ENCODE measurements at places on chromosomes 2 and 18.
A peak's percentile ranks its signal among the peaks of the same experiment; 100 is the strongest.

GRCh38 chr2:155363349-155363888 lies 664.9 kb downstream of the KCNJ3 start:
- DNase-seq: no peak

GRCh38 chr2:227942021-227942420 lies 70.6 kb downstream of the DAW1 start:
- no peak for DNase-seq

DNA sequence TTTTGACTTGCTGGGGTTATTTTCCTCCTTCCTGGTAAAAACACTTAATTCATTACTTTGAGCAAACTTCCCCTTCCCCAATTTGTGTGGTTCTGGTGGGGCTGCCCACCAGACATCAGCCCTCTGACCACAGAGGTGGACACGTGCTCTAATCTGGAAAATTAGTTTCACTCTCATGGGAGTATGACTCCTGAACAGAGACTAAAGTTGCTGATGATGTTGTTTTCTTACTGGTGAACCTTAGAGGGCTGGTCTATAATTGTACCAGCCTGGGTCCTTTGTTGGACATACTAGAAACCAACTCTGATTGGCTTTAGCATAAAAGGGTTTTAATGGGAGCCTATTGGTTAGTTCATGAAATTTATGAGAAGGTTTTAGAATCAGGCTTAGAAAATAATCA lies 54.1 kb upstream of the ACYP2 start:
- DNase-seq: no peak

GRCh38 chr2:187429989-187430388 lies 18.1 kb downstream of the CALCRL start:
- DNase-seq: no peak

- no peak for DNase-seq
Observed at GRCh38 chr18:44341759-44342158, 338.9 kb upstream of the SETBP1 start.

DNA sequence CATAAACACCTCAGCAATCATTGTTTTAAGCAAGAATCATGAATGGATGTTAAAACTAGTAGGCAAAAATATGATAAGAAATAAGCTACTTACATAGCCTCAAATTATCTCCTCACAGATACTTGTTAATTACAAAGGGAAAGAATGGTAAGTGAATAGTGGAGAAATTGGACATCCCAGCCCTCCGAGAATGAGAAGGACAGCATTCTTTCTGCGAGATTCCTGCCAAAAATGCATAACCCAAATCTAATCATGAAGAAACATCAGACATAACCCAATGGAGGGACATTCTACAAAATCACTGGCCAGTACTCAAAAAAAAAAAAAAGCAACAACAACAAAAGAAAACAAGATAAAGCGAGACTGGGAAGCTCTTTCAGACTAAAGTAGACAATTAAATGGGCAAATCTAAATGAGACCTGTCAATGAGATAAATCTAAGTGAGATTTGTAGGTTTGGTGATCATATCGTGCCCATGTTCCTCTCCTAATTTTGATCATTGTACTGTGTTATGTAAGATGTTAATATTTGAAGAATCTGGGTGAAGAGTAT lies 57.9 kb upstream of the GLI2 start:
- no peak for DNase-seq

GRCh38 chr2:30730736-30731647 lies 76.3 kb downstream of the CAPN13 start:
- DNase-seq: no peak

GRCh38 chr2:216071111-216071851 lies 10.3 kb downstream of the PECR start:
- DNase-seq: no peak

- DNase-seq: no peak
Observed at GRCh38 chr2:46299365-46300263, 2.4 kb downstream of the EPAS1 start.

DNA sequence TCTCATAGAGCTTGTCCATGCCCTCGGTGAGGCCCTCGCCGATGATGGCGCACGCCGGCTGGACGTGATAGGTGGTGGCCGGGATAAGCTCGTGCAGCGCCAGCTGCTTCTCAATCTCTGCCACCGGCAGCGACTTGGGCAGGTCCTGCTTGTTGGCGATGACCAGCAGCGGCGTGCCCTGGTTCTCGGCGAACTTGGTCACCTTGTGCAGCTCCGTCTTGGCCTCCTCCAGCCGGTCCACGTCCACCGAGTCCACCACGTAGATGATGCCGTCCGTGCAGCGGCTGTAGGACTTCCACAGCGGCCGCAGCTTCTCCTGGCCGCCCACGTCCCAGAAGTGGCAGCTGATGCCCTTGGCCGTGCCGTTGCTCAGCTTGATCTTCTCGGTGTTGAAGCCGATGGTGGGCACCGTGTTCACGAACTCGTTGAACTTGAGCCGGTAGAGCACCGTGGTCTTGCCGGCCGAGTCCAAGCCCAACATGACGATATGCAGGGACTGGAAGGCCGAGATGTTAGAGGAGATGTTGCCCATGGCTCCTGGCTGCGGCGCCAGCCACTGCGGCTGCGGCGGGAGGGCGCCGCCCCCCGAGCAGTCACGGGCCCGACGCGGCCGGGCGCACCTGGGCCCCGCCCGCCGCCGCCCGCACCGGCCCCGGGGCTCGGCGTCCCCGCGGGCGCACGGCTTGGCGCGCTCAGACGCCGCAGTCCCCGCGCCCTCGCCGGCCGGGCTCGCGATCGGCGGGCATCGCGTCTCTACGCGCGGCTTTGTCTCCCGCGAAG lies 636 bp downstream of the ARL4C start:
- peak; percentile 60 for DNase-seq

DNA sequence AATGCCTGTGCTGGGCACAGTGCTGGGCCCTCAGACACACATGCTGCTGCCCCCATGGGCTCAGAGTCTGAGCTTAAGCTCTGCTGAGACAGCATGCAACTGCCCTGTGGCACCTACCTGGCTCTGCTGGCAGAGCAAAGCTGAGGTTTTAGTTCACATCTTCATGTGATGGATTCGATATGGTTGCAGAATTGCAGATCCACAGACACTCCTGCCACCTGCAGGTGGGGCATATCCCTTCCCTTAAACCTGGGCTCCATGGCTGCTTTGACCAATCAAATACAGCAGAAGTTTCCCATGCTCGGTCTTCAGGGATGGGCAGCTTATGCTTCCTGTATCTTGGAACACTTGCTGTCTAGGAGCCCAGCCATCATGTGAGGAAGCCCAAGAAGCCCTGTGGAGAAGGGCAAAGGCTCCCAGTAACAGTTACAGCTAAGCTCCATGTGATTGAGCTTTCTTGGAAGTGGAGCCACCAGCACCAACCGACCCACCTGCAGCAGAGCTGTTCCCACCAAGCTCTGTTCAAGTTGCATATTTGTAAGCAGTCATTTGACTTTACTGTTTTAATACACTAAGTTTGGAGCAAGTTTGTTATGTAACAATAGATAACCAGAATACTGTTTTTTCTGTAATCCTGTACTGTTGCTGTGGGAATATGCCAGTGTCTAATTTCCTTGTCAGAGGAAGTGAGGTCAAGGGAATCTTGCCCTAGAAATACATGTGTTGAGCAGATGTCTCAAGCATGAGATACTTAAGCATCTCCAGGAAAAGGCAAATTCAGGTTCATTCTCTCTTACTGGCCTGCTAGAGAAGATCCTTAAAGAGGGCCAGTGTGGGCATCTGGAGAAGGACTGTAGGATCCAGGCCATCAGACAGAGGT lies 79.3 kb downstream of the SH3RF3 start:
- DNase-seq: no peak

- DNase-seq: no peak
Observed at GRCh38 chr2:29225814-29226213, 110.6 kb downstream of the CLIP4 start.

DNA sequence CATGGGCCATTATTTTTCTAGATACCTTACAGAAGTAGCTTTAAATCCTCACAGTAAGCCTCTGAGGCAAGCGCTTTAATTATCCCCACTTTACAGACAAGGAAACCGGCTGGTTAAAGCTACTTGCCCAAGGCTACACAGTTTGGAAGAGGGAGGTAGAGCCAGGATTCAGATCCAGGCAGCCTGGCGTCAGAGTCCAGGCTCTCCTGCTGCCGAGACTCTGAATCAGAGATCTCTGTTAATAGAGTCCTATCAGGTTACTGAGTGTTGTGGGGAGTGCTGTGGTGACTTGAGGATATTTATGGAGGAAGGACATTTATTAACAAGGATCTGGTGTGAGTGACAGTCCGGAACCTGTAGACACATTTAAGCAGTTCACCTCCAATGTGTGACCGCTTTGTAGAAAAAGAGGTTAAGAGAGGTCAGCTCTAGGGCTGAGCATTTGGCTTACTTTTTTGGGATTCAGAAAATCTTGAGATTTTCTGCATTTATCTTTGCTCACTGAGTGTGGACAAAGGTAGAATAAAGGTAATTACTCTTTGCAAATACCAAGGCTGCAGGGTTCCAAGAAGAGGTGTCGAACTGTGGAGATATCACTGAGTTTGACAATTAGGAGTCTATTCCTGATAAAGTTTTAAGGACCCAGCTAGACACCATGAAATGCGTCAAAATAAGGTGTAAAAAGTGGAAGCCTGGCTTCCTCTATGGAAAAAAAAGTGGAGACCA lies 1.6 kb upstream of the CEP192 start:
- no peak for DNase-seq

- DNase-seq: no peak
Observed at GRCh38 chr2:197486175-197486574, 13.5 kb downstream of the HSPD1 start.

DNA sequence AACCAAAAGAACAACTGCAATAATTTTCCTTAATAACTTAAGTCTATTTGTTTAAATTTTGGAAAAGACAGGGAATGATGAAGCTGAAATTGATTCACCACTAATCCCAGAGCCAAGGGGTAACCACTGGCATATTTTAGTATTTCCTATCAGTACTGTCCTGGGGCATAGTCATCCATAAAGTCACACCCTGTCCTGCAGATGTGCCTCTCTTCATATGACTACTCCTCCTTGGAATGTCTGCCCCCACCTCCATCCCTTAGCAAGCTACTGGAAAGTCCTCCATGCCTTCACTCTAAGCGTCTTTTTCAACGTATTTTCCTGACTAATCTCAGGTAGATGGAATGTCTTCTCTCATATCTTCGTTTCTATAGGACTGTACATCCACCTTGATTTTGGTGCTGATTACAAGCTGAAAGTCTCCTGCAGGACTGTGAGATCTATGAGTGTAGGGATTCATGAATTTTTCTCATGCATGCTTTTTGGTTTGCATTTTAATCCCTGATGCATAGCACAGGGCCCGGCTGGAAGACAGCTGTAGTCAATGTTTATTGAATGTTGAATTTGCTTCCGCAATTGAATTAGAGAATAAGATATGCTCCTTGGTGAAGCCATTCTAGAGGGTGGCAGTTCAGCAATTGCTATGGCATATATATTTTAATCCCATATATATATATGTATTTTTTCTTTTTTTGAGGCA lies 85.6 kb downstream of the MOGAT1 start:
- no peak for DNase-seq

GRCh38 chr2:120347396-120348060 lies 1.6 kb downstream of the INHBB start:
- DNase-seq: no peak

Measured in activated naive CD4-positive, alpha-beta T cell (primary cell).